ENCODE measurements at places on chromosomes 6 and 20.

DNA sequence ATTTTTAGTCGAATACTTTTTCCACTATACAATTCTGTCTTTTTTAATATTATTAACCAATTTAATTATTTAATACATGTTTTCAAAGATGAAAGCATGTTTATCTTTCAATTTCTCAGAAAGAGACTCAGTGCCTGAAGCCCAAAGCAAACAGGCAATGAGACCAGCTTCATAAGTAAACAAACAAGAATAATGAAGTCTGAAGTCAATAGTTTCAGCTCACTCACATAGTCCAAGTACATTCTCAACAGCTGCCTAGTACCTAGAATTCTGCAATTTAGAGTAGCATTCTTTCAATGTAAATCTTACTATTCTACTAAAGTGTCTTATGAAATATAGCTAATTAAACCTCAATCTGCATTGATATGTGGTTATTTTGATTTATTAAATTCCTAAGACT is 626.5 kb upstream of the NRSN1 start:
- no peaks in the 10 kb centered on the region for H3K4me1 ChIP-seq
- DNase-seq: no peak
- H3K27ac ChIP-seq: no peak overlapping the region
- H3K4me3 ChIP-seq: no peak overlapping the region
- H3K27me3 ChIP-seq: no peaks in the 10 kb centered on the region

DNA sequence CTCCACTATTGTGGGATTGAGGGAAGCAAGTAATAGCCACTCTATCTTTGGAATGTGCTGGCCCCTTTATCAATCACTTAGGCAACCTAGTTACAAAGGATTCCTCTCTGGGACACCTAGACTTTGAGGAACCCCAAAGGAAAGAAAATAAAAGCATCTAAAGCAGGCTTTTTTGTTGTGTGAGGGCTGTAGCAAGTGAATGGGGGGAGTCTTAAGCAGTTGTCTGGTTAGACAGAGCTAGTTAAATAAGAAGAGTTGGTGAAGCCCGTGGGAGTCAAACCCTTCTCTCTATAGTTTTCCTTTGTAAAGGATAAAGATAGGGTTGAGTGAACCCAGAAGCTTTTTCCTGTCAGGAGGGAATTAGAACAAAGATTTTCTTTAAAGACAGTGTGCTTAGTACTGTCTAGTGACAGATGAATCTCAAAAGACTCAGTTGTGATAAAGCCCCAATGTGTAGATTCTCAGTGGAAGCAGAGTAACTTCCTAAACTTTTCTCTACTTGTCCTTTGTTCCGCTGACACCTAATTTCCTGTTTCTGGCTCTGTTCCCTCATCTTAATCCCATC is 63.3 kb downstream of the HDGFL1 start:
- H3K36me3 ChIP-seq: no peaks in the 10 kb centered on the region
- no peaks in the 10 kb centered on the region for H3K4me1 ChIP-seq
- no peak for DNase-seq

GRCh38 chr6:11043961-11044711 is at the start of gene ELOVL2:
TSS of gene ELOVL2 (minus strand) at chr6:11044305. CDS start at chr6:11044230, 75 bp downstream.
- H3K4me3 ChIP-seq: peak within 1 kb of the TSS; percentile 54
- no peak for DNase-seq
- peaks cover 40% of the 10 kb centered on the region for H3K27me3 ChIP-seq
- no peak within 1 kb of the TSS for H3K27ac ChIP-seq
- no peaks in the 10 kb centered on the region for H3K36me3 ChIP-seq

- H3K27me3 ChIP-seq: no peaks in the 10 kb centered on the region
- H3K4me1 ChIP-seq: peaks cover 2% of the 10 kb centered on the region
- no peak for DNase-seq
- H3K4me3 ChIP-seq: no peak overlapping the region
- H3K36me3 ChIP-seq: no peaks in the 10 kb centered on the region
These were observed 134.1 kb downstream of the CCDC170 start for GRCh38 chr6:151627689-151628444.

DNA sequence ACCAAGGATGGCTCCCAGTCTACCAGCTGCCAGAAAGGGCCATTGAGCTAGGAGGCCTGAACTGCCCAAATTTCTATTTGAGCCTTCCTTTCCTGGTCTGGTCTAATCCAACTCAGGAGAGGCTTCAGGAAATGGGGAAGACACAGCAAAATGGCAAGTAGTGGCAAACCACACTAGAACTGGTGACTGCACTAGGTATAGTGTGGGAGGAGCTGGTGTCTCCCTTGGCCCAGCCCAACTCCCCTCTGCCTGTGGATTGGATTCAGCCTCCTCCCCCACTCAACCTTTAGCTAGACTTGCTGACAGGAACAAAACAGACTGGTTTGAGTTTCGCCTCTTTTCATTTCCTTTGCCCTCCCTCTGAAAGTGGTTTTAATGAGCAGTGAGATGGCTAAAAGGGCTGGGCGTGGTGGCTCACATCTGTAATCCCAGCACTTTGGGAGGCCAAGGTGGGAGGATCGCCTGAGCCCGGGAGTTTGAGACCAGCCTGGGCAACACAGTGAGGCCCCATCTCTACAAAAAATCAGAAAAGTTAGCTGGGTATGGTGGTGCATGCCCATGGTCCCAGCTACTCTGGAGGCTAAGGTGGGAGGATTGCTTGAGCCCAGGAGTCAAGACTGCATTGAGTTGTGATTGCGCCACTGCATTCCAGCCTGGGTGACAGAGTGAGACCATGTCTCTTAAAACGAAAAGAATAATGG is 17.5 kb downstream of the MRPS18A start:
- H3K36me3 ChIP-seq: peaks cover 21% of the 10 kb centered on the region
- no peak for DNase-seq
- no peak overlapping the region for H3K4me3 ChIP-seq
- H3K4me1 ChIP-seq: peaks cover 24% of the 10 kb centered on the region
- no peaks in the 10 kb centered on the region for H3K27me3 ChIP-seq
- no peak overlapping the region for H3K27ac ChIP-seq

DNA sequence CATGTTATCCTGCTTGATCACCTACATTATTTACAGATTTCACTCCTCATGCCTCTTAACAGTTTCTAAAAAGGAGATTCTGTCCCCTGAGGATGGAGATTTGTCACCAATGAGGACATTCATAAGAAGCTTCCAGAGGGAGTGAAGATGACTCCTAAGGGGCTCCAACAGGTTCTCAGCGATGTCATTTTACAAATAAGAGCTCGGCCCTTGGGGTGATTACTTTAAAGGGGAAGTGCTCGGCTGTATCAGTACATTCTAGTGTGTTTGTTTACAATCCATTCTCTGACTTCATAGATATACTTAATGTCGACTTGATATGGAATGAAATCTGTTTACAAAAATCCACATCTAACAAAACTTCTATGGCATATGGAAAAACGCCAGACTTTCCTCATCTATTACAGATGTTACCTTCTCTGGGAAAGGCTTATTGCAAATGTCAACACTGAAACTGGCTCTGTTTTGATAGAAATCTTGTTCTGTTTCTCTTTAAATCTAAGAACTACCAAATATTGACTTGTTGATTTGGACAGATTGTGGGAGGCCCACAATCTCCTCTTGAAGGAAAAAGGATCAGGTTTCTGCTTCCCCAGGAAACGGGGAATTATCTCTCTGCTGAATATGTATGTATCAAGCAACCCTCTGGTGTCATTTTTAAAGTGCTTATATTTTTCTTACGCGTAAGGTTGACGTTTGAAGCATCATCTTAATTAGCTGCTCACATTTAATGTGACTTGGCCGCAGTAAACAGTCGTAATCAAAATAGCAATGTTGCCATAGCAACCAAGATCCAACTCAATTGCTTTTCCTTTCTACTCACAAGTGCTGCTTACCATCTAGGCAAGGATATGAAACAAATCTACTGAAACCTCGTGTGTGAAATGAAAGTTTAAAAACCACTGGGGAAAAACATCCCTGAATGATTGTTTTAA is 95.7 kb downstream of the SHLD1 start:
- H3K36me3 ChIP-seq: no peaks in the 10 kb centered on the region
- H3K4me3 ChIP-seq: no peak overlapping the region
- H3K27me3 ChIP-seq: no peaks in the 10 kb centered on the region
- no peak overlapping the region for H3K27ac ChIP-seq

DNA sequence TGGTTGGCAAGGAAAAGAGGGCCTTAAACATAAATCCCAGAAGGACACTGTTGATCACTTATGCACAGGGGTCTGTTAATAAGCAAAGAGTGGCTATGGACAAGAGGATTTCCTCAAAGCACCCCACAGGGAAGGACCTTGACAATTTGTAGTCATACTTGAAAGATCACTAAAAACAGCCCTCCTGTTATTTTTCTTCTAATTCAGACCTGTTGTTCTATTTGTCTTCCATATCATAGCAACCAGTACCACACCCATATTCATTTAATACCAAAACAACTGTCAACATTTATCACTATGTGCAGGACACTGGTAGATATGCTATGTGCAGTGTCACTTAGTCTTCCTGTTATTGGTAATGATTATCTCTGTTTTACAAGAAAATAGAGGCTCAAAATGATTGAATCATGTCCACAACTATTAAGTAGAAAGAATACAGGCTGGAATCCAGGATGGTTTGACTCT is 3.2 kb upstream of the DYNLRB1 start:
- no peaks in the 10 kb centered on the region for H3K36me3 ChIP-seq
- peaks cover 3% of the 10 kb centered on the region for H3K4me1 ChIP-seq
- no peak for DNase-seq
- H3K4me3 ChIP-seq: no peak overlapping the region
- no peaks in the 10 kb centered on the region for H3K27me3 ChIP-seq
- no peak overlapping the region for H3K27ac ChIP-seq

DNA sequence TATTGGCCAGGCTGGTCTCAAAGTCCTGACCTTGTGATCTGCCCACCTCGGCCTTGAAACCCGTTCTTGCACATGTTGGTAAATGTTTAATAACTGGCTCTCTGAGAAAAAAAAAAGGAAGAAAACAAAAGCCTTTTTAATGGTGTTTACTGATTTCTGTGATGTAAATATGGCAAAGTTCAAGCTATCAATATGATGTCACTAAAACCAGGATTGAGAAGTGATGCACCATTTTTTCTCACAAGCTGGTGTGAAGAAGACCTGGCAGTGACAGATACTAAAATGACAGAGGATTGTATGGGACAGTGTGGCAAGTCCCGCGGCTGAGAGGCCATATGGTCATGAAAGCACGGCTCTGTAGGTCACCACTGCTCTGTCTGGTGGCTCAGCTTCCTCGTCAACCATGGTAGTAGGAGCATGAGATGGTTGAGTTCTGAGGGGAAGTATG is 196.3 kb upstream of the SUPT3H start:
- H3K4me3 ChIP-seq: no peak overlapping the region
- no peak for DNase-seq
- H3K4me1 ChIP-seq: no peaks in the 10 kb centered on the region

- no peak overlapping the region for H3K27ac ChIP-seq
- DNase-seq: no peak
- H3K36me3 ChIP-seq: no peaks in the 10 kb centered on the region
- no peak overlapping the region for H3K4me3 ChIP-seq
- H3K4me1 ChIP-seq: no peaks in the 10 kb centered on the region
These were observed 31.3 kb upstream of the PPP1R3G start for GRCh38 chr6:5053864-5054244.

DNA sequence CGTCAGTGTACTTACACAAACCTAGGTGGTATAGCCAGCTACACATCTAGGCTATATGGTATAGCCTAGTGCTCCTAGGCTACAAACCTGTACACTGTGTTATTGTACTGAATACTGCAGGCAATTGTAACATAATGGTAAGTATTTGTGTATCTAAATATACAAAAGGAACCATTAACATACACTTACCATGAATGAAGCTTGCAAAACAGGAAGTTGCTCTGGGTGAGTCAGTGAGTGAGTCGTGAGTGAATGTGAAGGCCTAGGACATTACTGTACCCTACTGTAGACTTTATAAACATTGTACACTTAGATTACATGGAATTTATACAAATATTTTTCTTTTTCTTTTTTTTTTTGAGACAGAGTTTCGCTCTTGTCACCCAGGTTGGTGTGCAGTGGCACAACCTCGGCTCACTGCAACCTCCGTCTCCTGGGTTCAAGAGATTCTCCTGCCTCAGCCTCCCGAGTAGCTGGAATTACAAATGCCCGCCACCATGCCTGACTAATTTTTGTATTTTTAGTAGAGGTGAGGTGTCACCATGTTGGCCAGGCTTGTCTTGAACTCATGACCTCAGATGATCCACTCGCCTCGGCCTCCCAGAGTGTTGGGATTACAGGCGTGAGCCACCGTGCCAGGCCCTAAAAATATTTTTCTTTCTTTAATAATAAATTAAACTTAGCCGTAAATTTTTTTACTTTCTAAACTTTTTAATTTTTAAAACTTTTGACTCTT is 15.4 kb upstream of the KIAA1755 start:
- no peaks in the 10 kb centered on the region for H3K36me3 ChIP-seq
- no peaks in the 10 kb centered on the region for H3K4me1 ChIP-seq
- no peak overlapping the region for H3K27ac ChIP-seq
- no peak overlapping the region for H3K4me3 ChIP-seq
- no peaks in the 10 kb centered on the region for H3K27me3 ChIP-seq

- H3K4me1 ChIP-seq: no peaks in the 10 kb centered on the region
- DNase-seq: no peak
These were observed 164.4 kb upstream of the PRDM1 start for GRCh38 chr6:105921781-105922180.

DNA sequence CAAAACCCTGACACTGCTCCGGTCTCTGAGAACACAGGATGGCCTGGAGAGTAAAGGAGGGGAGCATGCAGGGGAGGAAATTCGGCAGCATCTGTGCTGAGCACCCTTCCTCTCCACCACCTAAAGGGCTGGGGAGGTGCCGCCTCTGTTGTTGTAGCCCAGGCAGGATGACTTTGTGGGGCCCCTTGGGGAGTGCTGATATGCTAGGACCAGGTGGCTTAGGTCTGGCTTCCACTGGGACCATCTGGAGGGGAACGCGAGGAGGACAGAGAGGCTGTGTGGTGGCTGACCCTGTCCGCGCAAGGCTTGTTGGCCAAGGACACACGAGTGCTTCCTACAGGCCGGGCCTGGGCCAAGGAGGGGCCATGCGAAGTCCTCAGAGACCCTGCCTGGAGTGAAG is 9.9 kb upstream of the RPS6KA2 start:
- H3K36me3 ChIP-seq: no peaks in the 10 kb centered on the region
- H3K27me3 ChIP-seq: no peaks in the 10 kb centered on the region
- no peak overlapping the region for H3K4me3 ChIP-seq
- no peak for DNase-seq

DNA sequence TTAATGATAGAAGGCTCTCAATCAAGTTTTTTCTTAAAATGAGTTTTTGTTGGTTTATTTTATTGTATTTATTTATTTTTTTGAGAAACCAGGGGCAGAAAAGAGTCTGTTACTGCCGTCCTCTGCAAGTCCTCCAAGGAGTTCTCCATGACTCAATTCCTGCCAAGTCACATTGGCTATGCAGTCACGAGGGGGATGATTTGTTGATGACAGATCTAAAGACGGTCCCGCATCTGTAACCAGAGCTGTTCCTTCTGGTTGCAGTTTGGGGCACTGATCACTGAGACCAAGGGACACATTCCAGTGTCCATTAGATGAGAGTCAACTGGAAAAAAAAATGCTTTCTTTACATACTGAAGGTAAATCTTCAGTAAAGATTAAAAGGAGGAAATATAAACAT is 13.9 kb upstream of the TSHZ2 start:
- H3K36me3 ChIP-seq: no peaks in the 10 kb centered on the region
- no peak overlapping the region for H3K4me3 ChIP-seq
- no peak for DNase-seq
- no peaks in the 10 kb centered on the region for H3K27me3 ChIP-seq
- no peaks in the 10 kb centered on the region for H3K4me1 ChIP-seq

DNA sequence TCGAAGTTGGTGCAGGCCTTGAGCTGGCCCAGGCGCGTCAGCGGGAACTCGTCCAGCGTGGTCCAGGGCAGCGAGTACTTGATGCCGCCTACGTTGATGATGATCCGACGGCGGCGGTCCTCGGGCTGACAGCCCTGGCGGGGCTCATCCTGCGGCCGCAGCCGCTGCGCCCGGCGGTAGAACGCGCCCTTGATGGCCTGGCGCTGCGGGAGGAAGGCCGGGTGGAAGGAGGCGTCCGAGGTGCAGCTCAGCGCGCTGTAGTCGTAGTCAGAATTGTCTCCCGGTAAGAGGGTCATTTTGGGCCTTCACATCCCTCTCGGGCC is 12.9 kb downstream of the KCNG1 start:
- H3K4me1 ChIP-seq: peaks cover 8% of the 10 kb centered on the region
- no peak overlapping the region for H3K4me3 ChIP-seq
- H3K36me3 ChIP-seq: no peaks in the 10 kb centered on the region
